ENCODE measurements at places on chromosomes 1 and 21. TPM values are rescaled to one million over a fixed set of nuclear protein-coding genes. Genes with fewer than 3 reads are reported as not detected.

- peak overlapping the region; percentile 13 for H3K4me3 ChIP-seq
- peaks cover 19% of the 10 kb centered on the region for H3K4me1 ChIP-seq
- peak overlapping the region; percentile 79 for H3K27ac ChIP-seq
- H3K27me3 ChIP-seq, result peaks cover 3% of the 10 kb centered on the region
- DNase-seq, result no peak
Observed at GRCh38 chr1:218351391-218352074, 6.4 kb downstream of the TGFB2 start.

GRCh38 chr1:151013518-151013917 is 5.3 kb downstream of the PRUNE1 start:
- H3K27ac ChIP-seq, result peak overlapping the region; percentile 75
- no peak for DNase-seq
- peaks cover 28% of the 10 kb centered on the region for H3K4me1 ChIP-seq
- H3K27me3 ChIP-seq, result no peaks in the 10 kb centered on the region

HEYL gene
- total RNA-seq, result 3.2 TPM

DNA sequence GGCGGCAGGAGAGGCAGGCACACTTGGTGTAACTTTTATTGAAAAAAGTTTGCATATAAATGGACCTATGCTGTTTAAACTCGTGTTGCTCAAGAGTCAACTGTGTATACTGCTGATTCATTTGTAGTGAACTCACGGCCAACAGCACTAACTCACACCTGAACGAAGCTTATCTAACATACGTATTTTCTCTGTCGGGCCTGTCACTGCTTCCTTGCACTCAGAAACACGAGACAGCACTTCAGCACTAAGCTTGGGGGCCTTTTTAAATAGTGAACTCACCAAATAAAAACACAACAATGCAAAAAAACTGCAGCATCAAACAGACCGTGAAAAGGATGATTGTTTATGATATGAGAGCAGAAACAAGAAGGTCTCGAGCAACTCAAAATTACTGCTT is 58.9 kb upstream of the NEK2 start:
- no peaks in the 10 kb centered on the region for H3K36me3 ChIP-seq
- no peak for DNase-seq
- no peaks in the 10 kb centered on the region for H3K27me3 ChIP-seq
- no peak overlapping the region for H3K27ac ChIP-seq
- no peak overlapping the region for H3K4me3 ChIP-seq
